Glutamatergic neuron (in vitro differentiated cells): ENCODE measurements at places on chromosomes 4 and X.

GRCh38 chr4:114879916-114880669 lies 233.3 kb downstream of the NDST4 start:
- no peak for DNase-seq

DNA sequence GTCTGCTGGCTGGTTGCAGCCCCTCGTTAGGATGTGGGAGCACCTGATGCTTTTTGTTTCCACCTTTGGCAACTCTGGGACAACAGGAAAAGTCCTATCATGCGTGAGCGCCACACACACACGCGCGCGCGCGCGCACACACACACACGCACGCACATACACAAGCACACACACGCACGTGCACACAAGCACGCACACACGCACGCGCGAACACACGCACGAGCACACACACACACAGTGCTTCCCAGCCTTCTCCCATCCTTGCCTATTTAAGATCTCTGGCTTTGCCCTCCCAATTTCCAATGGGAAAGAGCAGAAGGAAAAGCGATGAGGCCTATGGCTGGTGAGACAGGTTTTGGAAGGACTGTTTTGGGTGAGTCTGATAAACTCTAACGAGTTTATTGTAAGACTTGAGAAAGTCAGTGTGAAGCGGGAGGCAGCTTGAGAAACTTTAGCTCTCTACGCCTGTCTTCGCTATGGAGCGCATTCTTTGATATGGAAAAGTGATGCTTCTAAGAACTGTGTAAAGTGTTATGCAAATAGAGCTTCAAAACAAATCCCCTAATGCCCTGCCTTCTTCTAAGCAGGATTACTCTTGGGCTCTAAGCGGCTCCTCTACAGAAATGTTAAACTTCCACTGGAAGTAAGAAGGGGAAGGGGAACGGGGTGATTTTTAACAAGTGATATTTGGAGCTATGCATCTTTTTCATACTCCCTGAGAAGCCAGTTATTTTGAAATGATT lies 11.8 kb downstream of the SUPT20HL1 start:
- DNase-seq, result no peak

GRCh38 chrX:114268643-114269042 lies 315.2 kb upstream of the HTR2C start:
- DNase-seq, result no peak

DNA sequence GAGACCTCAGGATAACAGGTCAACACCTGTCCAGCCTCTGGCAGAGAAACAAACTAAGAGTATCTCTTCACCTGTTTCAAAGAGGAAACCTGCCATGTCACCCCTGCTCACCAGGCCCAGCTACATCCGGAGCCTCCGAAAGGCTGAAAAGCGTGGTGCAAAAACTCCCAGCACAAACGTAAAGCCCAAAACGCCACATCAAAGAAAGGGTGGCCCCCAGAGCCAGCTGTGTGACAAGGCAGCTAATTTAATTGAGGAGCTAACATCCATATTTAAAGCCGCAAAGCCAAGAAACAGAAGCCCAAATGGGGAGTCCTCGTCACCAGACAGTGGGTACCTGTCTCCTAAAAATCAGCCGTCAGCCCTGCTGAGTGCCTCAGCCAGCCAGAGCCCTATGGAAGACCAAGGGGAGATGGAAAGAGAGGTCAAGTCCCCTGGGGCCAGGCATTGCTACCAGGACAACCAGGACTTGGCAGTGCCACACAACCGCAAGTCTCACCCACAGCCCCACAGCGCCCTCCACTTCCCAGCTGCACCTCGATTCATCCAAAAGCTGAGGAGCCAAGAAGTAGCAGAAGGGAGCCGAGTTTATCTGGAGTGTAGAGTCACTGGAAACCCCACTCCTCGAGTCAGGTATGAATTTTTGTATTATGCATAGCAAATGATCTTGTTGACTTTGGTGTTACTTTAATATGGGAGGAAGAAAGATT lies 15.1 kb downstream of the PALLD start:
- DNase-seq, result no peak

- DNase-seq, result no peak
Measured at GRCh38 chr4:138267835-138268234, 25.7 kb upstream of the SLC7A11 start.

- DNase-seq, result no peak
Measured at GRCh38 chr4:185219551-185220344, 10.3 kb downstream of the SNX25 start.

DNA sequence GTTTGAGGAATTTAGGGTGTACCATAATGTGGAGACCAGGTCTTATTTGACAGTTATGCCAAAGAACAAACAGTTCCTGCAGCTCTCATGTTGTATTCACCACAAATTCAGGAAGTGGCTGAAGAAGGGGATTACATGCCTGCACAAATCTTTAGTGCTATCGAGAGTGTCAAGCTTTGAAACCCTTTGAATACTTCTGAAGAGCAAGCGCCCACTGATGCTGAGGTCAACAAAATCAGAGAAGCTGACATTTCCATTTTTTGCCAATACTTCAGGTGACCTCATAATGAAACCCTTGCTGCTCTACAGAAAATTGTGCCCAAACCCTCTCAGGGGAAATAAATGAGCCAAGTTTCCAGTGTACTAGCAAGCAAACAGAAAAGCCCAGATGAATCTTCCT lies 28.4 kb downstream of the PAK3 start:
- DNase-seq, result no peak

DNA sequence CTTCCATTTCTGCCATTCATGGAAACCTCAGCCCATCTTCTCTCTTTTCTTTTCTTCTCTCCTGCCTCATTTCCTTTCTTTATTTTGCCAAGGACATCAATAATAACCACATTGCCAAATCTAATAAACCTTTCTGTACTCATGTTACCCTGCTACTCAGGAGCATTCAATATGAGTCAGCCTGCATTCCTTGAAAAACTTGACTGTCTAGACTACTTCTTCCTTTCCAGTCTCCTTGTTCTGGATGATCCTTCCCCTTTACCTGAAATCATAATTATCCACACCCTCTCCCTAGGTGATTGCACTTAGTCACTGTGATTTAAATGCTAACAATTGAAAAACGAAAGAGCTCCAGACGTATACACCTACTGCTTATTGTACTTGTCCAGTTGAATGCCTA lies 253.2 kb upstream of the CENPE start:
- DNase-seq, result no peak

GRCh38 chr4:5952975-5953951 lies 60.4 kb upstream of the CRMP1 start:
- DNase-seq, result no peak

DNA sequence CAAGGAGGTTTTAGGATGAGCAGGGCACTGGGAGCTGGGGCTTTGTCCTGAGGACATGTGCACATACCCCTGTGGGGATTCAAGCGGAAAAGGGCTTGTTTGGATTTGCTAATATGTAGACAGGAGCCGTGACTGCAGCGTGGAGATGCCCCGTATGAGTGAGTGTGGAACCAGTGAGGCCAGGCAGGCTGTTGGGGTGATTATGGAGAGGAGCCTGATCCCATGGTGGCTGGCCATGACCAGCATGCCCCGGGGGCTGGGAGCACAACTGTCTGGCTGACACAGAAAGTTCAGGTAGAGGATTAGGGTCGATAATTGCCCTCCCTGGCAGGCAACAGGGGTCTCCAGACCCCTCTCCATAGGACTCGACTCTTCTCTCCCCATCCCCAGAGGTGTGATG lies 68.8 kb upstream of the STX18 start:
- DNase-seq, result no peak

DNA sequence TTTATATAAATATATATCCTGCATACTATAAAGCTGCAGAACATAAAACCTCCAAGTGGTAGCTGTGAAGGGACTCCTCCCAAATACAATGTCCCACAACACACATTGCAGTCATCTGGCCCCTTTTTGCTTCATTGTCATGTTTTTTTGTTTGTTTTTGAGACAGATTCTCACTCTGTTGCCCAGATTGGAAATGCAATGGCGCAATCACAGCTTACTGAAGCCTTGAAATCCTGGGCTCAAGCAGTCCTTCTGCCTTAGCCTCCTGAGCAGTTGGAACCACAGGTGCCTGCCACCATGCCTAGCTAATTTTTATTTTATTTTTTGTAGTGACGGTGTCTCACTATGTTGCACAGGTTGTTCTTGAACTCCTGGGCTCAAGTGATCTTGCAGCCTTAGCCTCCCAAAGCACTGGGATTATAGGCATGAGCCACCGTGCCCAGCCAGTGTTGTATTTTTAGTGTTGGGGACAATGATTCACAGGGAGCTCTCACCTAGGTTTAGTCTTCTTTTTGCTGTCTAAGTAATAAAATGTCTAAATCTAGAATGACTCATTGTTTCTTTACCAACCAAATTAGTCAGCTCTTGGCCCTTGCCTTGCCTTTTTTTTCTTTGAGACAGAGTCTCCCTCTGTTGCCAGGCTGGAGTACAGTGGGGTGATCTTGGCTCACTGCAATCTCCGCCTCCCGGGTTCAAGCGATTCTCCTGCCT lies 24.0 kb upstream of the XIAP start:
- DNase-seq, result no peak

- no peak for DNase-seq
Measured at GRCh38 chr4:8391972-8392371, 48.6 kb downstream of the ACOX3 start.

DNA sequence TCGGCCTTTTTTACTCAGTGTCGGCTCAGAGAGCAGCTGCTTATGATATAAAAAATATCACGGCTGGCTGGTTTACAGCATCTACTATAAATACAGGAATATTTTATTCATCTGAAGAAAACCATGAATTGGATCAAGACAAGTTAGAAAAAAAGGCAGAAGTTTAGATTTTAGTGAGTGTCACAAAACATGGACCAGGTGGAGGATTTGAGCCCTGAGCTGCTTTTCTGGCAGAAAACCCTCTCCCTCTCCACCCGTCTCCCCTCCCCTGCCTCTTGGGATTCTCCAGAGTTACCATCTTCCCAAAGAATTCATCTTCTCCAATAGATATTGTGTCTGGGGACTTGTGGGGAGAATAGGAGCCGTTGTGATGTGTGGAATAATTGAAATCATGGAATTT lies 142.8 kb upstream of the RAI2 start:
- DNase-seq, result no peak

DNA sequence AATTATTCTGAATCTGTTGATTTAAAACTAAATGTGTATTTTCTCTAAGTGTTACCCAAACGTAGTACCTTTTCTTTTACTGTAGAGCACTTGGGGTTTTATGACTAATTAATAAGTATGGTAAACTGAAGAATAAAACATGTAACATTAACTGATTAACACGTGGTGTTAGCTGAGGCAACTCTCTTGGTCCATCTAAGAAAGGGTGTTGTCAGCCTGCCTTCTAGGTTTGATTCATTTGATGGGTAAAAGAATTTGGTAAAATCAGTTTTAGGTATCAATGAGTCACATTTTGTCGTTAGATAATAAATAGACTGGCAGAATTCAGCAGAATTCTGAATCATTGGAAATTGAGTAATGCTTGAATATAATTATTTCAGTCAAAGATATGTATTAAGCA lies 99.7 kb downstream of the AFF1 start:
- DNase-seq, result no peak

DNA sequence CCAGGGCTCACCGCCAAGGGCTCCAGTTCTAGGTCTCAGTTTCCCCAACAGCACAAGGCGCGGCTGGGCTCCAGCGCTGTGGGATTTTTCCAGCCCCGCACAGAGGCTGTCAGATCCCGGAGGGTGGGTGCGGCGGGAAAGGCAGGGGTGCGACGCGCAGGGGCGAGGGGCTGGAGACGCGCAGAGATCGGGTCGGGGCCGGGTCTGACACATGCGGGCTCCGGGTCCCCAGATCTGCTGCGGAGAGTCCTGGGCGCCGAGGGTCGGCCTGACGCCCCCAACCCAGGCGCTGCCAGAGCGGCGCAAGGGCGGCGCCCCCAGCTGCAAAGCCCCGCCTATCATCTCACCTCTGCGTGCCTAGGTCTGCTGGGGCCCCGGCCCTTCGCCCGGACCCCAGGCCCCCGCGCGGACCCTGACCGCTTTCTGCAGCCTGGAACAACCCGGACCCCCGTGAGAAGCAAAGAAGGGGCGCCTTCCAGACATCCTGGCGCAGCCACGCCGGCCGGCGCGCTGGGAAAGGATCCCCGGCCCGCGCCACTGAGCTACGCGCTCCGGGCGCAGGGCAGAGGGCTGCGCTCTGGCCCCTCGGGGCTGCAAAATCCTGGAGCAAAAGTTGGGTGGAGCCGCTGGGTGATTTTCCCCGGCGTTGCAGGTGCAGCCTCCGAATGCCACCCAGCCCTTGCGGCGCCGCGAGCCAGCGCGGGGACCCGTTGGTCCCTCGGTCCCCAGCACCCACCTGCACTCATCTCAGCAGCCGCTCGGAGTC lies 486 bp downstream of the ABLIM2 start:
- no peak for DNase-seq

DNA sequence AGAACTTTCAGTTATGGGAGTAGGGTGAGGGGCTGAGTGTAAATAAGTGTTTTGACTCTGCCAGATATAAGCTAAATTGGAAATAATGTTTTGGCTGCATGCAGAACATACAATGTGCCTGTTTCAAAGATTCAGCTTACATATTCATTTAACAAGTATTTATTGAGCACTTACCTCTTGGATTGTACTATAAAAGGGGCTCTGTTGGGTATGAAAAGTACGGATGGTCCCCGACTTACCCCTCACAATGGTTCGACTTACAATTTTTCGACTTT lies 799 bp upstream of the AIFM1 start:
- DNase-seq, result no peak

GRCh38 chrX:143788265-143788664 lies 67.7 kb upstream of the SPANXN2 start:
- DNase-seq, result no peak

GRCh38 chrX:48451708-48452107 lies 18.4 kb downstream of the SLC38A5 start:
- DNase-seq, result no peak

DNA sequence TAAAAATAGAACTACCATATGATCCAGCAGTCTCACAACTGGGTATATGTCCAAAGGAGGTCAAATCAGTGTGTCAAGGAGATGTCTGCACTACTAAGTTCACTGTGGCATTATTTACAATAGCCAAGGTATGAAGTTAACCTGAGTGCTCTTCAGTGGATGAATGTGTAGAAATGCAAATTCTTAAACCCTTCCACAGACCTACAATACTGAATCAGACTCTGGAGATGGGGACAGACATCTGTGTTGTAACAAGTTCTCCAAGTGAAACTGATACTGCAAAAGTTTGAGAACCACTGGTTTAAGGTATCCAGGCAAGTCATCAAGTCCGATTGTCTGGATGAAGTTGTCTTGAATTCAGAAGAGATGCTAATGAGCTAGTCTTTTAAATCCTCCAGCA lies 38.5 kb downstream of the SMAD1 start:
- no peak for DNase-seq
